ENCODE measurements at places on chromosomes 3 and 15.

DNA sequence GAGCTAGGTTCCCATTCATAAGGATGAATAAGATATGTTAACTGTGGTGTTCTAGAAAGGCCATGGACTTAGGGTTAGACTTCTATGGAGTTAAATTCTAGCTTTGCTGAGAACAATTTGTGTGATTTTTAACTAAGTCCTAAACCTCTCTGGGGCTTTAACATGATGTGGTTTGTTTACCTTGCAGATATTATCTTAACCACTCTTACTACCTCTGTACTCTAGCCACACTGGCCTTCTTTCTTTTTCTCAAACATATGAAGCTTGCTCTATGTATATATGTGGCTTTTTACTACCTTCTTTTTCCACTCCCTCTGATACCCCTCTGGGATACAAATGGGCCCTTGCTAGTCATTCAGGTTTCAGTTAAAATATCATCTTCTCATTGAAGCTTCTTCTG lies 108.4 kb downstream of the ZNF609 start:
- DNase-seq: no peak

DNA sequence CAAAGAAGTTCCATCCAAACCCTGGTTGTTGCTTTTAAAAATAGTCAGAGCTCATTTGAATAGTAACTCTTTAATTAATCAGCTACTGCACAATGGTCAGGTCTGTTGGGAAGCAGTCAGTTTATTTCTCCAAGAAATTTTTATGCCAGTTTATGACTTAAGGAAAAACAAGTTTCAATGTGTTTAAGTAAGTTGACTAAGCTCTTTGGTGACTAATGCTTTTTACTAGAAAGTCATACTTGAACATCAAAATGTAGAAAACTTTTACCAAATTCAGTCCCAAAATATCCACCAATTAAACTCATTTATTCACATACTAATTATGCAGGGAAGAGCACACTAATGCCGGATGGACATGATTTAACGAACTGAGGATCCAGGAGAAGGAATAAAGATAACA lies 22.1 kb downstream of the PRICKLE2 start:
- DNase-seq: no peak

DNA sequence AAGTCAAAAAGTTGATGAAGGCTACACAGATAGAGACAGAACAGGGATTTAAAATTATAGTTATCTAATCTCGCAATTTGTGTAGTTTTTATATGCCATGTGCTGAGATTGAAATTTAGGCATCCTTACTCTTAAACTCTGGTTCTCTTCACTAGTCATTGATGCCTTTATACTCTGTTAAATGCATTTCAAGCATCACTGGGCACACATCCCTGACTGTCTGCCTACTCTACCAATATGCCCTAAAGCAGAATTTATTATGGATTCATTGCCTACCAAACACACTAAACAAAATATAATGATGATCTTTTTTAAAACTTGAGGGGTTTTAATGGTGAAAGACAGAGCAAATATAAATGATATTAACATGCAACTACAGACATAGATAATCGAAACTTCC lies 10.3 kb upstream of the ALCAM start:
- DNase-seq: no peak

- no peak for DNase-seq
Measured at GRCh38 chr3:165125836-165126235, 47.5 kb upstream of the SI start.

- no peak for DNase-seq
Measured at GRCh38 chr3:186280737-186281136, 81.3 kb downstream of the DGKG start.

DNA sequence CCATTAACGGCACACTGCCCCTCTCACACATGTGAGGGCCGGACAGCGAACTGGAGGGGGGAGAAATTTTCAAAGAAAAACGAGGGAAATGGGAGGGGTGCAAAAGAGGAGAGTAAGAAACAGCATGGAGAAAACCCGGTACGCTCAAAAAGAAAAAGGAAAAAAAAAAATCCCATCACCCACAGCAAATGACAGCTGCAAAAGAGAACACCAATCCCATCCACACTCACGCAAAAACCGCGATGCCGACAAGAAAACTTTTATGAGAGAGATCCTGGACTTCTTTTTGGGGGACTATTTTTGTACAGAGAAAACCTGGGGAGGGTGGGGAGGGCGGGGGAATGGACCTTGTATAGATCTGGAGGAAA lies 1.5 kb downstream of the SOX2 start:
- no peak for DNase-seq

DNA sequence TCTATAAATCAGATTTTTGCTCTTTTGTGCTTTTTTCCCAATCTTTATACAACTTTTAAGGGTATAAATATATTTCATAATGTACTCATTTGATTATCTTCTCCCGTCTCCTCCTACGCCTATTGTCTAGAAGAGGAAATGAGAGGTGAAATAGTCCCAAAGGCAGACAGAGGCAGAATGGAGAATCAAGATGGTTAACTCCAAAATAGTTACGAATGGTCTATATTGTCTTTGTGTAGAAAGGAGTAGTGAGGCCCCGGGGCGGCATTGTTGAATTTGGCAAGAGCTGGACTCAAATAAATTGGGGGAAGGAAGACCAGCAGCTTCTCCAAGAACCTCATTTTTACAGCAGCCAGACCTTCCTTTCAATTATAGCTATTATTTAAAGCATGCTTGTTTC lies 23.9 kb downstream of the ITPR1 start:
- no peak for DNase-seq

- DNase-seq: no peak
Measured at GRCh38 chr3:144921710-144922109, 950.1 kb downstream of the DIPK2A start.

DNA sequence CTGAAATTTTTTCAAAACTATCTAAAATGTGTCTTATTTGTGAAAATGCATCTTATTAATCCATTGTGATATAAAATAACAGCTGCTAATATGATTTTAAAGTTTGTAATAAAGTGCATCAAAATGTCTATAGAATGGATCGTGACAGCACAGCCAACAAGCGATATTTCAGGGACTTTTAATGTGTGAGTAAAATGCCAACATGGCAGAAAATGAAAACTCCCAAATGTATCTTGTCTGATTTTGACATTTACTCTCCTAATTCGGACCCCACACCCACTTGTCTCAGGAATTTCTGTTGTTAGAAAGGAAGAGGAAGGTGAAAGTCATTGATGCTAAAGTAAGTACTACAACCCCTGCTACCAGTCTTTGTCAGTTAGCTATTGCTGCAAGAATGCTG lies 273.9 kb downstream of the SATB1 start:
- DNase-seq: no peak

- DNase-seq: no peak
Measured at GRCh38 chr3:69144631-69145245, 22.3 kb upstream of the LMOD3 start.

DNA sequence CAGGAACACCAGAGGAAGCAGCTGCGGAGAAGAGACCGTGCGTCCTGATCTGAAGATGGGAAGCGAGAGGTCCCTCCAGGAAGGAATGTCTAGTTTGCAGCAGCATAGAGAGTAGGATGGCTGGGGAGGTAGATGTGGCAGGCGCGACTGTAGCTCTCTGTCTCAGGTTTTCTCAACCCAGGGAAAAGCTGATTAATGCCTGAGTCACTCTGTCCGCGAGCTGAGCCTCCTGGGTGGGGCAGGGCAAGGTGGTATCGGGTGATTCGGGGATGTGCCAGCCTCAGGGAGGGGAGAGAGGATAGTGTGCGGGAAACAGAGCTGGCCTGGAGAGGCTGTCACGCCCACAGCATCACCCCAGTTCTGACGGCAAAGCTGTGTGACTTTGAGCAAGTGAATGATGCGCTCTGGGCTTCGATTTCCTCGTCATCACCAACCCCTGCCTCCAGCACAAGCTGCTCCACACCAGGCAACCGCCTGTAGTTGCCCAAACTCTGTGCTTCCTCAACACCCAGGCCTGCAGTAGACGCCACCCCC lies 28.4 kb downstream of the CPN2 start:
- DNase-seq: peak; percentile 79

GRCh38 chr15:101439920-101440319 lies 49.6 kb downstream of the PCSK6 start:
- DNase-seq: peak; percentile 71

DNA sequence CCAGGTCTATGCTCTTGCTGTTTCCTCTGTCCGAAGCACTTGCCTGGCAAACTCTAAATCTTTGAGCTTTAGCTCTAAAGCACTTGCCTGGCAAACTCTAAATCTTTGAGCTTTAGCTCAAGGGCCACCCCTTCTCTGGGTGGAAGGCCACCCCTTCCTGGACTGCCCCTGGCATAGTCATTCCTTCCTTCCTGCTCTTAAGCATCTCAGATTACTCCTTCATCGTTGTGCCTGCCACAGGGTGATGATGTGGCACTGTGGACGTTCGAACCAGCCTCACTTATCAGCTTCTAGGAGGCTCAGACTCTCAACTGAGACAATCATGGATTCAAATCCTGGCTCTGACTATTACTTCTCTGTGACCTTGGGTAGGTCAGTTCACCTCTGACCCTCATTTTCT lies 10.5 kb upstream of the CRABP1 start:
- no peak for DNase-seq

GRCh38 chr3:16174976-16175901 lies 759 bp downstream of the GALNT15 start:
- no peak for DNase-seq

GRCh38 chr3:119408243-119408950 lies 55.0 kb downstream of the TMEM39A start:
- DNase-seq: no peak

DNA sequence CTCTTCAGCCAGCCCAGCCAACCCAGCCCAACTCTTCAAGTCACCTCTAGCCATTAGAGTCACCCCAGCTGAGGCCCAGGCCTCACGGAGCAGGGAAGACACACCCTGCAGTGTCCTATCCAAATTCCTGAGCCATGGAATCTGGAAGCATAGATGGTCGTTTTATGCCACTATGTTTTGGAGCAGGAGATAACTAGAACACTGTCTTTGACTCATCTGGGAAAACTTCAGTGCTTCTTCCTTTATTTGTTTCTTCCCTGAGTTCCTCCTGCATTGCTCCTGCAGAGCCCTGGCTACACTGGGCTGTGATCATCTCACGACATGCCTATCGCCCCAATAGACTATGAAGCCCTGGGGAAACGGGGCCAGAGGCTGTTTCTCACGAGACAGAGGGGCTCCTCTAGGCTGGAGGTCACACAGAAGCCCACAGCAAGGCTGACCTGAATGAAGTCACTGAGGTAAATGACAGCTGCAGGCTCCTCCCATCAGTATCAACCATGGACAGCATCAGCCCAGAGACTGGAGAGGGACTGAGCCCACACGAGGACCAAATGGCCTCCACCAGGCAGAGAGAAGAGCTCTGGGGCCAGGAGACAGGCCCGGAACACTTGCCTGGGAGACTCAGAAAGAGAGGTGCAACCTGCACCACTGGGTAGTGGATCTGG lies 22.7 kb downstream of the CRABP1 start:
- DNase-seq: no peak

DNA sequence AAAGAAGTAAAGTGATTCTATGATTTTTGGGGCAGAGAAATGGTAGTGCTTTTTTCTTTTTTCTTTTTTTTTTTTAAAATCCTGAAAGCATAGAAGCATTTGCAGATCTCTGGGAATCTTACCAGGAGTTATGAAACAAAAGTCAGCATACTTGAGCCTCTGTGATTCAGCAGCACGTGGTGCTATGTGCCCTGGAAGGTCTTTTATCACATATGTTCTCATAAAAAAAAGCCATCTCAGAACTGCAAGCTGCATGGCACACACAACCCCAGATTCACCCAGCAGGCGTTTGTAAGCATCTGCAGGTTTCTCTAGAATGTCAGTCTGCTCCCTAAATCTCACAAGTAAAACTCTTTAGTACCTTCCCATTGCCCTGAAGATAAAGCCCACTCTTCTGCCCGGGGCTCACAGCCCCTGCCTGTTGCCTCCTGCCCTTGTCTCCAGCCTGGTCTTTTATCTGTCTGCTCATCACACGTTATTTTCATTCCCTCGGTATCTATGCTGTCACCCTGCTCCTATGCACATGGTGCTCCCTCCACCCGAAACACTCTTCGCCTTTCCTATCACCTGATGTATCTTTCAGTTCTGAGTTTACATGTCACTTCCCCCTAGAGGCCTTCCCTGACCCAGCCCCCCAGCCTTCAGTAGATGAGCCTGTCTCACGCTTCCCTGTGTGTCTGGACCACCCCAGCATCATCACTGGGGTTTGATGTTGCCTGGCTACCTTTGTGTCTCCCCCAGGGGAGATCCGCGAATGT lies 72.4 kb downstream of the CHDH start:
- peak; percentile 67 for DNase-seq

DNA sequence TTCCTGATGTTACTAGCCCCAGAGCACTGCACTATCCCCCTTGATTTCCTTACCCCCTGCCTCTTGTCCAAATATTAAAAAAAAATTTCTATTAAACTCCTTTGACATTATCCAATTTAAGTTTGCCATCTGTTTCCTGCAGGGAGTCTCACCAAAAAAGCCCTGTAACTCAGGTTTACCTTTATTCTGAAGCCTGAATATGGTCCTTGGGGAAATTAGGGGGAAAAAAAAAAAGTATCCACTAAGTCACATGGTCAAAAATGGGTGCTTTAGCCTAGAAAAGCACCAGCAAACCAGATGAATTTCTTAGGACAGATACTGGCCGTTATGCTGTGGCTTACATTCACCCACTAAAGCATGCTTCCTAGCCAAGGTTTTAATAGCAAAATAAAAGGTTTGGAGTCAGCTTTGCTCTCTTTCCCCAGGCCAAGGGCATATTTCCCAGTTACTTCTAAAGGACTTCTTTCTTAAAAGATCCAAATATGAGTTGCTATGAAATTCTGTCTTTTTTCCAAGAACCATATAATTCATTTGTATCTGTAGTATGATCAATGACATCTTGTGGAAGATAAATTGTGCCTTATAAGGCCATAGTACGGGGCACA lies 394.9 kb downstream of the LSAMP start:
- no peak for DNase-seq

- no peak for DNase-seq
Measured at GRCh38 chr3:194312186-194312742, 38.9 kb downstream of the CPN2 start.

DNA sequence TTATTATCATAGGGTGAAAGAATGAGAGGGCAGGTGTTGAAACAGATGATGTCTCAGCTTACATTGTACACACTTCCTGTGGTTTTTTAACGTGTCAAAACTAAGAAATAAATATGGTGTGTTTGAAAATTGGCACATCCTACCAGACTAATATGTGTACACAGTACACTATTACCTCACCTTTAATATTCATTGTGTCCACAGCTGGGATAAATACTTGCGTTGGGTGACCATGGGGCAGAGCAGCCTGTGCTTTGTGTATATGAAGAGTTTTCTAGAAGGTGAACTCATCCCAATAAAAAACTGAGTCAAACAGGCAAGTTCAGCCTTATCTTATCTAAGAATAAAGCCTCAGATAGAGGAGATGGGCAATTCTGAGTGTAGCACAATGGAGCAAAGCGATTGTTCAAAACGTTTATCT lies 17.3 kb downstream of the SUCNR1 start:
- DNase-seq: no peak

GRCh38 chr3:78804251-78805037 lies 963.4 kb downstream of the ROBO1 start:
- peak; percentile 8 for DNase-seq

Data from EL (cell line).